ENCODE measurements at places on chromosomes 16 and 17.

DNA sequence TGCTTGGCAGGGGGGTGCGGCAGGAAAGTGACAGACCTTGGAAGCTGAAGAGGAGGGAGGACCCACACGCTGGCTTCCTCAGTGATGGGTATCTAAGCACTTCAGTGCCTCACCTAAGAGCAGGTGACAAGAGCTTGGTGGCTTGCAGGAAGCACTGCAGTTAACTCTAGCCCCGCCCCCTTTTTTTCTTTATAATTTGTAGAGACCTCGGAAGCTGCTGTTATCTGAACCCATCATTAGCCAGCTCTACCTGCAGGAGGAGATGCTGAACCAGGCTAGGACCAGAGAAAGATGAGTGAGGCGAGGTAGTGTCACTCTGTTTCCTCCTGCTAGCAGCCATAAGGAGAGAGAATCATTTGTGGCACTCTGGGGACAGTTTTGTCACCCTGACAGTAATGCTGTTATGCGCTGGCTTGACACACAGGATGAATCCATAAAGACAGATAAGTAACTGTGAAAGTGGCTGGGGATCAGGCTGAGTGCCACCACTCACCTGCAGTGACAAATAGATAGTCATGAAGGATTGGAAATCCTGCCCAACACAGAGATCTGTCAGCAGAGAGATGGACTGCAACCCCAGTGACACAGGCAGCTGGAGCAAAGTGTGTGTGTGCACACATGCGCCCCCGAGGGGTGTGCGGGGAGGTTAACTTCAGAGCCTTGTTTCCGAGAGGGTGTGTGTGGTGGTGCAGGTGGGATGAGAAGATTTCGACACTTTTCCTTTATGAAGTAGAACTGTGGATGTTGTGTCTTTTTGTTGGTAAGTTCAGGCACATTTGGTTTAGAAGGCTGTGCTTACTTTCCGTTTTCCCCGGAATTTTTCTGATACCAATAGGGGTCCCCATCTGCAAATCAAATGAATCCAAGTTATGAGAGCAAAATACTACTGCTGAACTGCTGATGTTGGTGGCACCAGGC, 224.0 kb downstream of the IRX3 start:
- DNase-seq, result no peak

GRCh38 chr17:82677353-82677925, 21.1 kb downstream of the RAB40B start:
- DNase-seq, result no peak

- peak; percentile 90 for DNase-seq
Observed at GRCh38 chr17:50139950-50140885, 10.3 kb upstream of the SAMD14 start.

DNA sequence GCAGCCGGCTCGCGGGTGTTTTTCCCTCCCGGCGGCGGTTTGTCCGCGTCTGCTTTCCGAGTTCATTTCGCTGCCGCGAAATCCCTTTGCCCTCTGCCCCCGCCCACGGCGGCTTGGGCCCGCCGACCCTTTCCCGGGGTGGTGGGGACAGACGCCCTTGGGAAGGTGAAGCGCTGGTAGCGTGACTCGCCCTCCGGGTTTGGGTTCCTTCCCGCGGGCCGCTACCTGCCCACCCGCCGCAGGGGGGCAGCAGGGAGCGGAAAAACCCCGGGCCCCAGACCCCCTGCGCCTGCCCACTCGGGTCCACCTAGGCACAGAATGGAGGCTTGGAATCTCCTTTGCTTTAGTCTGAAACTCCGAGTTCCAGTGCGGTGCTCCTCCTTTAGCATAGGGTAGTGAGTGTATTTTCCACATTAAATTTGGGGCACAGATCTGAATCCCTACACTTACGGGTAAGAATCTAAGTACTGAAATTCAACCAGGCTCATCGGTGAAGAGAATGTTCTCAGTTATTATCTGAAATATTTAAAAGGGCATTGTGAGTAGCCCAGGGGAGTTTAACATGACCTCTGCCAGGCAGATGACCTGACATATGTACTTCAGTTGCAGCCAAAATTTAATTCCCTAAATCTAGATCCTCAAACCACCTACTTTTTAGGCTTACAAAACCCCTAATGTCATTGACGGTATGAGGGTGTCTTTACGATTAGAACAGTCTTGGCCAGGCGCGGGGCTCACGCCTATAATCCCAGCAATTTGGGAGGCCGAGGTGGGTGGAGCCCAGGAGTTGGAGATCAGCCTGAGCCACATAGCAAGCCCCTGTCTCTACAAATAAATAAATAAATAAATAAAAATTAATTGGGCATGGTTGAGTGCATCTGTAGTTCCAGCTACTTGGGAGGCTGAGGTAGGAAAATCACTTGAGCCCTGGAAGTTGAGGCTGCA, 1.0 kb downstream of the NME2 start:
- no peak for DNase-seq

GRCh38 chr17:67469208-67469980, 92.3 kb downstream of the PITPNC1 start:
- no peak for DNase-seq

GRCh38 chr16:5030251-5030870, 3.4 kb downstream of the NAGPA start:
- no peak for DNase-seq

GRCh38 chr16:75074920-75075687, 41.5 kb downstream of the LDHD start:
- DNase-seq, result no peak

GRCh38 chr17:19805006-19805405, 56.9 kb upstream of the ALDH3A1 start:
- no peak for DNase-seq

- DNase-seq, result no peak
Observed at GRCh38 chr16:27826081-27826892, 237.2 kb downstream of the GSG1L start.

GRCh38 chr16:87169509-87169995, 147.6 kb downstream of the C16orf95 start:
- no peak for DNase-seq

DNA sequence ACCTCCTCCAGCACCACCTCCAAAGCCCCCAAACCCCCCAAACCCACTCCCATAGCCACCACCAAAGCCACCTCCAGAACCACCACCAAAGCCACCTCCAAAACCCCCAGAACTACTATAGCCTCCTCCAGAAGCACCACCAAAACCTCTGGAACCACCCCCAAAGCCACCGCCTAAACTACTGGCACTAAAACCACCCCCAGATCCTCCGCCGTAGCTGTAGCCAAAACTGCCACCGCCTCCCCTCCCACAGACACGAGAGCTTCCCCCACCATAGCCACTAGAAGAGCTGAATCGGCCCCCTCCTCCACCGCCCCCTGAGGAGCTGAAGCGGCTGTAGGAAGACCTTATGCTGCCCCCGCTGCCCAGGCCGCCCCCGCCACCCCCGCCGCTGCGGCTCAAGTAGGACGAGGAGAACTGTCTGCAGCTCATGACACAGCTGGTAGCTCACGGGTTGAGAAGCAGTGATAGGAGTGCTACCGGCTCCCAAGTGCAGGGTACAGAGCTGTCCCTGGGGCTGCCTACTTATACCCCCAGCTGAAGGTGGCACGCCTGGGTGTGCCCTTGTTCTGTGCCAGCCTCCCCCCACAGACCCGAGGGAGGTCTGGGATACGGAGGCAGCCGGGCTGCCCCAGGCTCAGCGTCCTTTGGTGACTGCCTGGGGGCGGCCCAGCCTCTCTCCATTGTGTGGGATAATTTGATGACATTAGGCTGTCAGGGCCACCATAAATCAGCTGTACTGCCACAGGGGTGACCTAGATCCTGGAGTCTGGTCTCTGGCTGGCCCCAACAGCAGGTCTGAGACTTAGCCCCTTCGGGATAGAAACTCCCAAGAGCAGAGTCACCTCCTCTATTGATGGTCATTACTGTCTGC, at the start of gene KRT9:
Gene KRT9 (minus strand): TSS at position 499 of the 874 bp plus-strand sequence. CDS start 67 bp downstream, at position 432.
- no peak for DNase-seq

DNA sequence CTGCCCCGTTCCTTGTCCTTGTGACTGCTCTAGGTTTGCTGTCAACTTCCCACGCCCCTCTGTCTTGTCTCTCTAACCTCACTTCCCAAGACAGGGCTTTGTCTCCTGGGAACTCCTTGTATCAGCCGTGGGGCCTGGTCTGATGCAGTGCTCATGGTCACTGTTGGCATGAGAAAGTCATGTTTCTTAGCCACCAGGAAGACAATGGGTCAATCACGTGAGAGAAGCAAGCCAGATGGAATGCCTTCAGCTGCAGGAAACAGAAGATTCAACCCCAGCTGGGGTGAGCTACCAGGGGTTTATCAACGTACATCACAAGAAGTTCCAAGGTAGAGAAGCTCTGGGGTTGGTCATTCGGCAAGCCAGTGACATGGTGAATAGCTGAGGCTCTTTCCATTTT, 116.6 kb downstream of the IRF8 start:
- no peak for DNase-seq

GRCh38 chr17:39252788-39253460, 27.2 kb upstream of the STAC2 start:
- no peak for DNase-seq

- no peak for DNase-seq
Observed at GRCh38 chr16:18800293-18800692, 1.1 kb downstream of the ARL6IP1 start.

GRCh38 chr17:7748076-7748775, 30.7 kb downstream of the DNAH2 start:
- no peak for DNase-seq

GRCh38 chr16:72400257-72401083, 228.5 kb upstream of the PMFBP1 start:
- no peak for DNase-seq

DNA sequence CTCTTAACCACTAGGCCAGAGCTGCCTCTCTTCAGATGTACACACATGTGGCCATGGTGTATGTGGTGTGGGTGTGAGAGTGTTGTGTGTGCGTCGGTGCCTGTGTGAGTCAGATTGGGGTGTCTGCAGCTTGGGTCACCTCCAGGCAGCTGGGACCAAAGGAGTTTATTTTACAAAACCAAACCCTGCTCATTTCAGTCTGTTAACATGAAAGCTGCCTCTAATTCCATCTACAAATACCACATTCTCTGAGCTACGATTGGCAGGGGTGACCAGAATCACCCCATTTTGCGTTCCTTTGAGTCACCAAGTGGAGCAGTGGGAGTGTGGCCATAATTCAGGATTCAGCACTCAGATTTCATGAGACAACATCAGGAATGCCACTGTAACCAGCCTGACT, 105.3 kb downstream of the IRX5 start:
- no peak for DNase-seq

GRCh38 chr16:81513204-81514040, 68.8 kb downstream of the CMIP start:
- DNase-seq, result no peak

DNA sequence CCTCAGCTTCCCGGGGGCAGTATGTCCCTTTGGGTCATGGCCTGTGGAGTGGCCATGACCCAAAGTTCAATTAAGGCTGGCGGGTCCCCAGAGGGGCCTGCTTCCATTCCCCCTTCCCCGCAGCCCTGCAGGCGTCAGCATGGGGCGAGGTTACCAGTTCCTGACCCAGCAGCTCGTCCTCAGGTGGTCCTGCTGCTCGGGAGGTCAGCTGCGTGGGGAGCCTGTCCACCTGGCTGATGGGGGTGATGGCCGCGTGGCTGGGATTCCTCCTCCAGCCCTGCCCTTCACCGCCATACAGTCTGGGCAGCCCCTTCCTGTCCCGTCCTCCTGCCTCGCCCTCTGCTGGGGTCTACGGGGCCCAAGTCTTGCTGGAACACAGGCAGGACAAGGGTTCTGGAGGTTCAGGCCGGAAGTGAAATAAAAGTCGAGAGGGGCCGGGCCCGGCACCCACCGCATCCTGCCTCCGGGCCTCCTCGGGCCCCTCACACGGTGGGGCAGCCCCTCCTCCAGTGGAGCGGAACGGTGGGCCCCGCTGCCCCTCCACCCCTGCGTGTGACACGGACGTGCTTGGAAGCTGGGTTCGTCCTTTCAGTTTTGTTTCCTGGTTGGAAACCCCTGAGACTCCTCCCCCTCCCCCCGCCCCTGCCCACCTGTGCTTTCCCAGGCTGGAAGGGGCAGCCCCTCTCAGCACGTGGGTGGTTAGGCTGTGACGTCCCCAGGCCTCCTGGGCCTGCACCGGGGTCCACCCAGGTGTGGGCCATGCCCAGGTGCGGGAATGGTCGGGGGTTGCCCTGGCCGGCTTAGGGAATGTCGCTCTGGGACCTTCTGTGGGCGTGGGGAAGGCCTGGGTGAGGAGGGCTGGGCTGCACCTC, 6.8 kb downstream of the UBALD2 start:
- DNase-seq, result no peak

GRCh38 chr17:45425125-45425983, 7.3 kb downstream of the ARHGAP27 start:
- no peak for DNase-seq

DNA sequence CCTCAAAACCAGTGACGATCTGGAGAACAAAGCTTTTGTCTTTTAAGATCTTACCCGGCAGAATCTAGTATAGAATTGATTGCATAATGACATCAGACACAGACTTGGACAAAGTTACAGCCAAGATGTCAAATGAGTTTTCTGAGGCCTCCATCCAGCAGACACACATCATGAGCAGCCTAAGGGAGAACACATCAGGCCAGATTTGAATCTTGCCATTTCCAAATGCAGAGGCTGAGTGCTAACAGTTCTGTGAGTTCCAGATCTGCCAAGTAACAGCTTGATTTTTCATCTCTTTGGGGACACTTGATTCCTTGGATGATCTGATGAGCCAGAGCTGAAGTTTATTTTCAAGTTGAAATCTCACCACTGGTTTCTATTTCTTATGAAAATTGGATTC, 21.0 kb downstream of the NOG start:
- no peak for DNase-seq

- no peak for DNase-seq
Observed at GRCh38 chr16:85173981-85174751, 61.9 kb upstream of the CIBAR2 start.

DNA sequence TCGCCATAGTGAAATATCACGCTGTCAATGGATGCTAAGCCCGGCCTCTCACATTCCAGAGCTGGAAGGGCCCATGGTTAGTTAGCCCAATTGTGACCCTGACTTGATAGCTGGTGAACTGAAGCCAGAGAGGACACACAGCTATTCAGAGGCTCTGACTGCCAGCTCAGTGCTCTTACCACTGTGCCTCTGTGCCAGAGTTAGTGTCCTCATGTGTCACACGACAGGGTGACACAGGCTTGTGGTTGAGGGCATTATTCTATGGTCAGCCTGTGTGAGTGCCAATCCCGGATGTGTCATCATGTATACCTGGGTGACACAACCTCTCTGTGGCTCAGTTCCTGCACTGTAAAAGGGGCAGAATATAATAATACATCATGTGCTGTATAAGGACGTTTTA, 2.5 kb upstream of the MT1X start:
- no peak for DNase-seq

GRCh38 chr16:76428858-76429257, 151.7 kb downstream of the CNTNAP4 start:
- DNase-seq, result no peak

- DNase-seq, result no peak
Observed at GRCh38 chr17:2981325-2981724, 82.1 kb downstream of the OR1D5 start.

DNA sequence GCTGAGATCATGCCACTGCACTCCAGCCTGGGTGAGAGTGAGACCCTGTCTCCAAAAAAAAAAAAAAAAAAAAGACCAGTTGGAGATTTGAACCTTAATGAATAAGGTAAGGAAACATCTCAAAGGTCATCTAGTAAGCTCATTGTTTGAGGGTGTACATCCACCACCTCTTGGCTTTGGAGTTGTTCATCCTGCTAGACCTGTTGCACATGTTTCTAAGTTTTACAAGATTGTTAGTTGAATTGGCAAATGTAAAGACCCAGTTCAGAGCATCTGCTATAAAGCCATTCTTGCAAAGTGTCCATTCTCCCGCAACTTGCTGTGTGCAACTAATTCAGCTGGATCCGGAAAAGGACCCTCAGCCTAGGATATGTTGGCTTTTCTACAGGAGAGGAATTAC, 1.5 kb downstream of the PSMD7 start:
- no peak for DNase-seq

- DNase-seq, result no peak
Observed at GRCh38 chr17:56440419-56440818, 153.1 kb upstream of the NOG start.
